Stimulated activated CD8-positive, alpha-beta memory T cell treated with anti-CD3 and anti-CD28 coated beads, Interleukin-12 subunit alpha, Interleukin-12 subunit beta, amount 100 ng/mL, for 4 hours (primary cell): ENCODE measurements at places on chromosomes 4 and X.

GRCh38 chrX:30620980-30621618 lies 32.1 kb upstream of the GK start:
- no peak for DNase-seq

DNA sequence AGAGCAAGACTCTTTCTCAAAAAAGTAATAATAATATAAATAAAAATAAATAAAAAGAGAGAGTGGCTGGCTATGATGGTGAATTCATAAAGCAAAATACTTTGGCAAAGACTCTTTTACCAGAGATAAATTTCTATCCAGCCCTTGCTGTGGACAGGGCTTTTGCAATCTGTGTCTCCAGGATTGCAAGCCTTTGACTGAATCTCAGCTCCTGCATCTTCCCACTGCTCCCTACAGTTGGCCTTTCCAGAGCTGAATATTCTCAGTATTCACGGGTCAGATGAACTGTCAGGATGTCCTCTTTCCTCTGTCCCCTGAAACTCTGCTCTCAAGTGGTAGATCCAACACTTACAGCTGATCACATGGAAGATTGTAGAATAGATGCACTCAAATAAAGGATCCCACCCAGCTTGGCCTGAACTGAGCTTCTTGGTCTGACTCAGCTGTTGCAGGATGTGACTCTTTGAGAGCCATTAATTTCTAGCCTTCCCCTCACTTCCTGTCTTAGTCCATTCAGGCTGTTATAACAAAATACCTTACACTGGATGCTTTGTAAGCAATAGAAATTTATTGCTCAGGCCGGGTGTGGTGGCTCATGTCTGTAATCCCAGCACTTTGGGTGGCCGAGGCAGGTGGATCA lies 123.4 kb upstream of the GUCY1A1 start:
- DNase-seq, result no peak

GRCh38 chrX:66193821-66194220 lies 29.8 kb downstream of the HEPH start:
- no peak for DNase-seq

- DNase-seq, result no peak
Measured at GRCh38 chr4:74661427-74662201, 132.7 kb downstream of the BTC start.

GRCh38 chr4:27775156-27775555 lies 914.5 kb downstream of the STIM2 start:
- DNase-seq, result no peak

GRCh38 chr4:79847411-79847810 lies 225.6 kb downstream of the ANTXR2 start:
- no peak for DNase-seq

- DNase-seq, result no peak
Measured at GRCh38 chrX:71885099-71885498, 25.5 kb upstream of the NHSL2 start.

DNA sequence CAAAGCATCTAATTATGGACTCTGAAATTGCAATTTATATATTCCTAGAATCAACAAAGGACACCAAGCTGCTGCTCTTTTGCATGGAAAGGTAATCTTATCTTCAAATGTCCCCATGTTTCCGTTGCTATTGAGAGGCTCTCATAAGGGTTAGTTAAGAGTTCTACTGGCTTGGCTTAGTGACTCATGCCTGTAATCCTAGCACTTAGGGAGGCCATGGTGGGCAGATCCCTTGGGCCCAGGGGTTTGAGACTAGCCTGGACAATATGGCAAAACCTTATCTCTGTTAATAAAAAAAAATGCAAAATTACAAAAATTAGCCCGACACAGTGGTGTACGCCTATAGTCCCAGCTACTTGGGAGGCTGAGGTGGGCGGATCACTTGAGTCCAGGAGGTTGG lies 93.4 kb upstream of the RAPGEF2 start:
- no peak for DNase-seq

GRCh38 chr4:152257601-152258066 lies 278.3 kb downstream of the FBXW7 start:
- no peak for DNase-seq

DNA sequence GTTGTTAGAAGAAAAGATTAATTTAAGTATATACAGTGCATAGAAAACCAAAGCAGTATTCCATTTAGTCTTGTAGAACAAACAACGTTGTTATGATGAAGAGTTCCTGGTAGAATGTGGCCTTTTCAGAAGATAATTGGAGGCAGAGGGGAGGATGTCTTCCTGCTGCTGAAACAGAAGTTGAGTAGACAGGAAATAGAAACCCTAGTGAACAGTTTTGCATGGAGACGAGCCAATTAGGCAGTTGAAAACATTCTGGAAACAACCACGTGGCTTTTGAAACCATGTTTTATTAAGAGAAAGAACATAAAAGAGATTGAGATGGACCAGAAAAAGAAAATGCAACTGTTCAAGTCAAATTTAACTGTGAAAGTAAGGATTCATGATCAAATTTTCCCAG lies 325.2 kb downstream of the CAMK2D start:
- DNase-seq, result no peak

DNA sequence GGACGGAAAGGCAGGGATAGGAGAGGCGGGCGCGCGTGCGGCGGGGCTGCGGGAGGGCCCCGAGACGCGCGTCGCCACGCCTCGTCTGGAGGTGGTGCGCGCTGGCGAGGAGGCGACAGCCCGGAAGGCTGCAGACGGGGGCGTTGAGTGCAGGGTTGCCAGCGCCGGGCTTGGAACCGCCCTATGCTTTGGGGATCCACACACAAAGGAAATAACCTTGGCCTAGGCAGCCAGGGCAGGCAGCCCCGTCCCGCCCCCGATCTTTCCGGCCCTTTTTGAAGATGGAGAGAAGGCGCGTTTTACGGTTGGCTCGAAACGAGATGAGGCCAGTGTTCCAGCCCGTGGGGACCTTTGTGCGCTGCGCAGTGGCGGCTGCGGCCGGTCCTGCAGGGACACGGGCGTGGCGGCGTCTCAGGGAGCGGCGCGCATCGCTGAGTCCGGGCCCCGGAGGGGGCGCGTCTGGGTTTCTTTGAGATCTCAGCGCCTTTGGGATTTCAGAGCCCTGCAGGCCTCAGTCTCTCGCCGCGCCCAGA lies 50.8 kb upstream of the TRIM2 start:
- peak; percentile 46 for DNase-seq

DNA sequence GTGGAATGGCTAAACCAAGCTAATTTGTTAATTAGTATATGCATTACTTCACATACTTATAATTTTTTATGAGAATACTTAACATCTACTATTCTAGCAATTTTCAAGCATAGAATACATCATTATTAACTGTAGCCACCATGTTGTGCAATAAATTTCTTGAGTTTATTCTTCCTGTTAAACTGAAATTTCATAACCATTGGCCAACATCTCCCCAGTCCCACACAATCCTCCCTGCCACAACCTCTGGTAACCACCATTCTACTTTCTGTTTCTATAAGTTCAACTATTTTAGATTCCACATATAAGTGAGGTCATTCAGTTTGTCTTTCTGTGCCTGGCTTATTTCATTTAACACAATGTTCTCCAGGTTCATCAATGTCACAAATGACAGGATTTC lies 208.5 kb downstream of the PPP4R3C start:
- no peak for DNase-seq

DNA sequence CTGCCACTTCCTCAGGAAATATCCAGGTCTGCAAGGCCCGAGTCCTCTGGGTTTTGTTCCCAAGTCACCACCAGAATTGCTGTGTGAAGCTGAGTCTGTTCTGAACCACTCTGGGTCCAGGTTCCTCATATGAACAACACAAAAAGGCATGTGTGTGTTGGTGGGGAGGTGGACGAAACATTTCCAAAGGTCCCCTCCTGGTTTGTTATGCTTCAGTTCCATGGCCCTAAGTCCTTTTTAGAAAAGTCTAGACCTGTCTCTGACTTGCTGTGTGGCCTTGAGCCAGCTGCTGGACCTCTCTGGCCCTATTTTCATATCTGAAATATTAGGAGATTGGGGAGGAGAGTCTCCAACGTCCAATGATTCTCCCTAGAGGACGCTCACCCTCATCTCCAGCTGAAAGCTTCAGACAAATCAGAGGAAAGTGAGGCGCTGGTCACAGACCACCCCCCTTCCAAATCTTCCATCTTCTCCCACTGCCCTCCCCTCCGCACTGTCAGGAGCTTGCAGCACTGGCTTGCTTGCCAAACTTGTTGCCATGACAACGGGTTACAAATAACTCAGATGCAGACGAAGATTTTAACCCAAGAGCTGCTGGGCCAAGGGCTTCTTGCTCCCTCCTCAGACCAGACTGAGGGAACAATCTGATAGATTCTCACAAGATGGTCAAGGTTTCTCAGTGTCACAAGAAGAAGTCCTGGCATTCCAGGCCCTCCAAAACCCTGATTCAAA lies 64.5 kb downstream of the SMC1A start:
- no peak for DNase-seq

- DNase-seq, result no peak
Measured at GRCh38 chr4:127509155-127509554, 123.6 kb upstream of the INTU start.

- DNase-seq, result no peak
Measured at GRCh38 chr4:108058685-108059440, 69.2 kb downstream of the HADH start.

DNA sequence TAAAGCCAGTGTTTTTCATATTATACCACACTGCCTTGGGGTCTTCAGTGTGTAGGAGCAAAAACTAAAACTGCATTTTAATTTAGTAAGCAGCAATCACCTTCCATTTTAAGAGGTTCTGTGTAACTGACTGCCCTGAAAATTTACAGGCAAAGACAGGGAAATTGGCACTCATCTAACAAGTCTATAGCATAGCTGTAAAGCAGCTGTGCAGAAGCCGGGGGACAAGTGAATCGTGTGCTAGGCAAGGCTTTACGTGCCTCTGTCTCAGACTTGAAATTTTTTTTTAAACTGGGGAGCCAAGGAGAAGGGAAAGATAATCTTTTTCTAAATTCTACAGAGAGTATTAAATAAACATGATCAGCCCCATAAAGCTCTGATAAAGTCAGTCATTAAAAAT lies 39.7 kb downstream of the TSPAN5 start:
- DNase-seq, result no peak

DNA sequence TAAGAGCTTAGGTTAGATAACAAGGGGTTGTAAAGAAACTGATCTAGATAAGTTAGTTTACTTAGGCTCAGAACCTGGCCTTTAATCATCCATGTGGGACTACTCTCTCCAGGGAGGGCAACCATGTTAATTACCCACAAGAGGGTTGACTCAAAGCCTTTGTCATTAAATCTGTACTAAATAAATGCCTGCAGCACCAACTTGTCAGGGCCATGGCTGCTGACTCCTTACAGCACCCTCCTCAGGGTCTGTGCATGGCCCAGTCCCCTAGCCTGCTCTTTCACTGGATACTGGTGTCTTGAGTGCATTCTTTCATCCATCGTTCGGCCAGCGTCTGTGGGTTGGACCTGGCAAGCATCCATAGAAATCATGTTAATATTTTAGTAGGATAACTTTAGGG lies 34.7 kb downstream of the CASP3 start:
- no peak for DNase-seq

- DNase-seq, result no peak
Measured at GRCh38 chrX:2735270-2735669, 16.6 kb upstream of the XG start.

- no peak for DNase-seq
Measured at GRCh38 chrX:140599851-140600250, 95.0 kb upstream of the SOX3 start.

DNA sequence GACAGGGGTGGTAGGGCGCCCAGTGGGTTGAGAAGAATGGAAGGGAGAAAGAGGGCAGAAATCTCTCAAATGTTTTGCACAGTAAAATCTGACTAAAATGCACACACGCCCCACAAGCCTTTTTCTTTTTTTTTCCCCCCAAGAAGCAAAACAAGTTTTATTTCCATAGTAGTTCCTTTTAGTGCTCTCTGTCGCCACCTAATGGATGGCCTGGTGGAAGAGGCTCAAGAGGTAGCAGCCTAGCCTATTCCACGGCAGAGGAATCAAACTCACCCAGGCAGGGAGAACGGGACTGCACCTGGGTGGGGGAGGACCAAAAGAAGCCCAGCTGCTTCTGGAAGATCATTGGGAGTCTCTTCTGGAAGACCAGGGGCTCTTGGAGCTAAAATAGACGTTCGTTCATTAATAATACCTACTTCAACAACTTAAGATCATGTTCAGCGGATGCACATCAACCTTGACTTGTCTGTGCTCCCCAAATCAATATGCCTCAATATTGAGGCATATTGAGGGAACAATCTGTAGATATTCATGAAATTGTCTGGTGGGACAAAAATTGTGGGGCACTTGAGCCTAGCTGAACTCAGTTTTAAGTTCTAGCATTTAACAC lies 31.6 kb upstream of the IRAK1 start:
- DNase-seq, result peak; percentile 31

DNA sequence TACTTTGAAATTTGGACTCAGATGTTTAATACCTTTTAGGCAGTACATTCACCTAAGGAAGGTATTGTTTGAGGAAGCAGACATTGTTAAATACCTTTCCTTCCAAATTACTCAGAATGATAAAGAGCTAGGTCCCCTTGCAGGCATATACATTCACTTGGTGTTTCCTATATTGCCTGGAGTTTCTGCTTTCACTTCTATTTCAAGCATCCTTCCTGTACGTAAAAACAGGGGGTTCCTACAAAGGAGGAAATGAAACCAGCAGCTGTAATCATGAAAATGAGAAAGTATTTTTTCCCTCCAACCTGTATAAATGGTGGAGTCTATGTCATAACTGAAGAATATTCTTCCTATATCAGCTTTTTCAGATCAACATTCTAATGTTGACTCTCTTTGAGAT lies 90.4 kb upstream of the RASGEF1B start:
- no peak for DNase-seq

DNA sequence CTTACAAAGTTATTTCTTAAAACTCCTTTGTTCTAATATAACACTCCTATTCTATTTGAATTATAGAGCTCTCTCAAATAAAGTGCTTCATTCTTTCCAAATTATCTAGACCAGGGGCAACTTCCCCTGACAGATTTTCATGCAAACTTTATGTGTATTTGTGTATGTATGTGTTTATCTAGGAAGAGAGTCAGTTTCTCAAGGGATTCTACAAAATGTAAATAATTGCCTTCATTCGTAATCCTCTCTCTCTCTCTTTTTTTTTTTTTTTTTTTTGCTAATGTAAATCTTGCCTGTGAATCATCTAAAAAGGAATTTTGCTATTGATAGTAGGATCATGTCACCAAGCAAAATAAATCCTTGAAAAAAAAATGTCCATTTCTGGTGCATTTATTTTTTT lies 38.9 kb upstream of the RBPJ start:
- DNase-seq, result no peak

GRCh38 chrX:71604796-71605568 lies 13.3 kb downstream of the CXCR3 start:
- no peak for DNase-seq

GRCh38 chr4:2071912-2072867 lies 13.1 kb downstream of the NAT8L start:
- DNase-seq, result no peak

- no peak for DNase-seq
Measured at GRCh38 chr4:16794816-16795445, 103.5 kb downstream of the LDB2 start.
